ENCODE measurements at places on chromosomes 5 and 9. TPM values are rescaled to one million over a fixed set of nuclear protein-coding genes. Genes with fewer than 3 reads are reported as not detected.
A peak's percentile ranks its signal among the peaks of the same experiment; 100 is the strongest.

DNA sequence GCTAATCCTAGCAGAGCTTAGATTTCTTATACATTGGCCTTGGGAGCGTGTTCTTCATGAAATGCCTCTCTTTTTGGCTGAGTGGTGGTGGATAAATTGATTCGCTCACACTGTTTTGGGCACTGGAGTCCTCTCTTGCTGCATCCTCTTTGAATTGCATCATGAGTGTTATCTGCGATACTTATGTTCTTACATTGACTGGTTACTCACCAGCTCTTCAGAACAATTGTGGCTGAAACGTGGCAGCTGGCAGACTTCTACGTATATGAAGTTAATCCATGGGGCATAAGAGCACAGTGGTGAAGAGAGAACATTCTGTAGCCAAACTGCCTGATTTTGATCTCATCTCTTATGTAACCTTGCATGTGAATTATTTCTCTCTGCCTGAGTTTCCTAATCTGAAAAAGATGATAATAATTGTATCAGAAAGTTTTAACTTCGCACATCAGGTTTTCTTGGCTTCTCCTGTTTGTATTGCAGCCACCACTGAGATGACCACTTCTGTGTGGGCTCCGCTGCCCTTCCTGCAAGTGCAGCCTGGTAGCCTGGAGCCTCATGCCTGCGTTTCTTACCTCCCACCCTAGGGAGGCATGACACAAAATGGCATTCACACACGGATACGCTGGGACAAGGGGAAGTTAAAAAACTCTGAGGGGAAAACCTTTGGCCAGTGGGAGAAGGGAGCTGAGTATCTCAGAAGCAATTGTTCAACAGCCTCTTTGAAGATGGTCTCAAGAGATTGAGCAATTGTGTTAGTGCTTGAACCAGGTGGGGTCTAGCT is 295.2 kb downstream of the ARHGAP26 start:
- no peaks in the 10 kb centered on the region for H3K36me3 ChIP-seq
- no peaks in the 10 kb centered on the region for H3K27me3 ChIP-seq
- H3K4me1 ChIP-seq = peaks cover 54% of the 10 kb centered on the region
- H3K27ac ChIP-seq = peak overlapping the region; percentile 73
- no peak overlapping the region for H3K4me3 ChIP-seq

DNA sequence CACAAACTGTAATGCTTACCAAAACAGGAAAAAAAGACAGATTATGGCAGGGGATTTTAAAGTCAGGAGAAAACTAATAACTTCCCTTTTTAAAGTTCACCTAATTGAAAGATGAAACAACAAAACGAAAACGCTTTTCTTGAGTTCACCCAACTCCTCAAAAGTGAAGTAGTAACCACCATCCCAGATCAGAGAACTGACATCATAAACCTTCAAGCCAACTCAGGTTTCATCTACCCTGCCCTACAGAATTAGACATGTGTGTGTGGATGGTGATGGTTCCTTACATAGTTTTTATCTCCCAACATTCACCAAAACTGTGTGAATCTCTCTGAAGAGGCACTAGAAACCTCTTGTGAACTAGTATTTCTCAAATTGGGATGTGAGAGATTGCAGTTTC is 195.2 kb upstream of the PTGER4 start:
- no peak overlapping the region for H3K4me3 ChIP-seq
- H3K4me1 ChIP-seq = no peaks in the 10 kb centered on the region
- H3K36me3 ChIP-seq = no peaks in the 10 kb centered on the region
- DNase-seq = no peak

- no peaks in the 10 kb centered on the region for H3K4me1 ChIP-seq
- no peak for DNase-seq
- H3K27ac ChIP-seq = no peak overlapping the region
- no peak overlapping the region for H3K4me3 ChIP-seq
Observed at GRCh38 chr5:34447424-34447823, 208.7 kb upstream of the RAI14 start.

GRCh38 chr5:176806137-176806536 is 4.2 kb upstream of the UNC5A start:
- peaks cover 13% of the 10 kb centered on the region for H3K27me3 ChIP-seq
- H3K27ac ChIP-seq = no peak overlapping the region
- peak; percentile 19 for DNase-seq
- H3K36me3 ChIP-seq = no peaks in the 10 kb centered on the region
- no peak overlapping the region for H3K4me3 ChIP-seq

Gene LECT2
- total RNA-seq = not detected

DNA sequence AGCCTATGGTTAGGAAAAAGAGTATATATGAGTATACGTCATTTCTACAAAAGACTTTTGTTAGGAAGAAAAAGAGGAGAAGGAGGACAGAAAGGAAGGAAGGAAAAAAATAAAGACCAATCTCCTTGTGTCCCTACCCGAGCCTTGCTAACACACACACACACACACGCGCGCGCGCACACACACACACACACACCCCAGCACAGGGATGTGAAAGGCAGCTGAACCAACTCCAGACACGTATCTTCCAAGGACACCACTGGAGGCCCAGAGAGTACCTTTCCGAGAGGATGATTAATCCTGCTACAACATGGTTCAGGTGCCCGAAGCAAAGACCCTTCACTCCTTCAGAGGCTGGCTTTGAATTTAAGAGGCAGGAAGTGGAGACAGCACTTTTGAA is 56.9 kb upstream of the GALNT10 start:
- H3K4me3 ChIP-seq = no peak overlapping the region
- no peak for DNase-seq
- H3K4me1 ChIP-seq = no peaks in the 10 kb centered on the region

- H3K36me3 ChIP-seq = no peaks in the 10 kb centered on the region
- no peak overlapping the region for H3K4me3 ChIP-seq
- no peaks in the 10 kb centered on the region for H3K4me1 ChIP-seq
- no peaks in the 10 kb centered on the region for H3K27me3 ChIP-seq
Observed at GRCh38 chr9:76756941-76757673, 7.1 kb upstream of the PCA3 start.

Gene CENPK
- total RNA-seq = 4.9 TPM

DNA sequence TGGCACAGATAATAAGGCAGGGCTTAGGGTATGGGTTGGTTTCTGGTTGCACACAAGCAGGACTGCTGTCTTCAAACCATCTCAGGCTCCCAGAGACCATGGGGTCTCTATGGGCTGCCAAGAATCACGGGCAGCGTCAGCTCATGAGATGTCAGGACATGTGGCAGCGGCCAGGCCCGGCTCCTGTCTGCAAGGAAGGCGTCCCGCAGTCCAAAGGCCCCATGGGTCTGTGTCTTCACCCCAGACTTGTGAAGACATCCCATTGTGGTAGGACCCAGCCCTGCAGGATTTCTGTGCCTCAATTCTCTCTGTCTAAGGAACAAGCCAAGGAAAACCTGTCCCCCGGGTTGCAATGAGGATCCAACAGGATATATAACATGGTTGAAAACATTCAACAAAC is 32.6 kb downstream of the IPPK start:
- H3K36me3 ChIP-seq = peaks cover 16% of the 10 kb centered on the region
- no peak overlapping the region for H3K4me3 ChIP-seq
- no peak for DNase-seq
- H3K27me3 ChIP-seq = no peaks in the 10 kb centered on the region
- no peak overlapping the region for H3K27ac ChIP-seq

DNA sequence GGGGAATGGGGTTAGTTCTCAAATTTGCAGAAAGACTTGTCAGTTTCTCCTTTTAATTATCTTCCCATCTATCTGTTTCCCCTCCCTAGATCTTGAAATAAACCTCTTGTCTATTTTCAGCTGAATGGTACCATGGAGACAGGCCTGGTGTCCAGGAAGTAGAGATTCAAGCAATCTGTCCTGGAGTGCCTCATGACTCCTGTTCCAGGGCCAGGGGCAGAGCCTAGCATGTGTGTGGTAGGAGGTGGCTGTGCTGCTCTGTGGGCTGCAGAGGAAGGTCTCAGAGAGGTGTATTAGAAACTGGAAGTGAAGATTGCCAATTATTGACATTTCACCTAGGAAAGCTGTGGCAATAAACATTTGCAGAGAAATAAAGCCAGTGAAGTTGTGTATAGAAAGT is 175.8 kb upstream of the ATP10B start:
- DNase-seq = no peak
- no peaks in the 10 kb centered on the region for H3K36me3 ChIP-seq

DNA sequence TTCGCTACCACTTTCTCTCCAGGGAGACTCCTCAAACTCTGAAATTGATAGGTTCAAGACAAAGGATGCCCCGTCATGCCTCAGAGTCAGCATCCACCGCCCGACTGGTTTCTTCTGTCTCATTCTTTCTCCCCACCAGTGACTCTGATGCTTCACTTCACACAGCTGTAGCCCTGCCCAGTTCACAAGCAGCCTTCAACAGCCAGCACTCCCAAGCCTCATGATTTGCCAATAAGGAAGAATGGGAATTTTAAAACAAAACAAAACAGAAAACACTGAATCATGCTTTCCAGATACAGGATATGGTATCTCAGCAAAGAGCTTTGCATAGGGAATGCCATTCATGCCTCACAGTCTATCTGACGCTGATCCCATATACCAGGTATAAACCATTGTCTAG is 371.2 kb upstream of the RORB start:
- no peak overlapping the region for H3K4me3 ChIP-seq
- H3K27me3 ChIP-seq = no peaks in the 10 kb centered on the region
- DNase-seq = no peak
- no peaks in the 10 kb centered on the region for H3K4me1 ChIP-seq
- no peak overlapping the region for H3K27ac ChIP-seq

Gene PCDHA6
- 3.6 TPM for total RNA-seq

DNA sequence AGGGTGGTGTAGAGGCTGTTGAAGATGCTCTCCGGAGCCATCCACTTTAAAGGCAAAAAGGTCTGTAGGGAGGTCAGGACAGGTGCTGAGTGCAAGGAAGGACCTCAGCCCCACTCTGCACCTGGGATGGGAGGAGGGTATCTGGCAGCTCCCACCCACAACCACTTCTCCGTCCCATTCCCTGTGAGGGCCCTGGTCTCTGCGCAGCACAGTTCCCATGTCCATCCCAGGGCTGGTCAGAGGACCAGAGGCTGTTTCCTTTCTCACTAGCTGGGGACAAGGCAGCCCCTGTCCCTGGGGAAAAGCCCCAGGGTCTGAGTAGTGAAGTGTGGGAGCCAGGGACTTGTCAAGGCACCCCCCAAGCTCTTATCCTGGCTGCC is 33.7 kb upstream of the CSF1R start:
- H3K27me3 ChIP-seq = no peaks in the 10 kb centered on the region
- DNase-seq = no peak
- H3K4me3 ChIP-seq = no peak overlapping the region
- no peak overlapping the region for H3K27ac ChIP-seq

DNA sequence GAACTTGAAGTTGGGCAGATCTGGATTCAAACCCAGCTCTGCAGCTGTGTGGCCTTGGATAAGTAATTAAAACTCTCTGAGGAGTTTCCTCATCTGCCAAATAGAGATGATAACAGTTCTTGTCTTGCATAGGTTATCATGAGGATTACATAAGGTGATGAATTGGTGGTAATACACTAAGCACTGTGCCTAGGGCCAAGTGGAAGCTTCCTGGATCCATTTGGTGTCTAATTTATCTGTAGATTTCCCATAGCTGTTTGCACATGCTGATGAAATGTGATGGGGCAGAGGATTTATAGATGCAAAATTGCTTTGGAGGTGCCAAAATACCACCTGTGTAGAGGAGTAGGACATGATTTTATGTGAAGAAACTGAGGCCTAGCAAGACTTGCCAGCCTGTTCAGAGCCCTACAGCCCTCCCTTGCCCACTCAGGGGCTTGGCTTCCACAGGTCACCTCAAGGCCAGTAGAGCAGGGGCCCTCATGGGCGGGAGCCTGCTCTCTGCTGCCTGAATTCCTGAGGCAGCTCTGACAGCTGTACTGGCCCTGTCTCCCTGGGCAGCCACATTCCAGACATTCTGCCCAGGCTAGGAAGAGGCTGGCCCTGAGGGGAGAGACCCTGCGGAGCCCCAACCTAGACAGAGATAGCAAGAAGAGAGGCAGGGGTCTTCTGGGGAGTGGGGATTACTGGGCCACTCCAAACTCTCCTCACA is 5.9 kb upstream of the FAT2 start:
- H3K4me3 ChIP-seq = no peak overlapping the region
- DNase-seq = peak; percentile 35
- peaks cover 4% of the 10 kb centered on the region for H3K27me3 ChIP-seq
- no peaks in the 10 kb centered on the region for H3K36me3 ChIP-seq

- no peaks in the 10 kb centered on the region for H3K27me3 ChIP-seq
- H3K36me3 ChIP-seq = no peaks in the 10 kb centered on the region
- DNase-seq = no peak
- H3K27ac ChIP-seq = no peak overlapping the region
Observed at GRCh38 chr9:123527981-123528380, 172.0 kb downstream of the CRB2 start.

Gene PCDHA1
- total RNA-seq = under 0.01 TPM

Gene KCNN2
- total RNA-seq = 0.50 TPM

Gene SPATA6L
- 1.2 TPM for total RNA-seq

DNA sequence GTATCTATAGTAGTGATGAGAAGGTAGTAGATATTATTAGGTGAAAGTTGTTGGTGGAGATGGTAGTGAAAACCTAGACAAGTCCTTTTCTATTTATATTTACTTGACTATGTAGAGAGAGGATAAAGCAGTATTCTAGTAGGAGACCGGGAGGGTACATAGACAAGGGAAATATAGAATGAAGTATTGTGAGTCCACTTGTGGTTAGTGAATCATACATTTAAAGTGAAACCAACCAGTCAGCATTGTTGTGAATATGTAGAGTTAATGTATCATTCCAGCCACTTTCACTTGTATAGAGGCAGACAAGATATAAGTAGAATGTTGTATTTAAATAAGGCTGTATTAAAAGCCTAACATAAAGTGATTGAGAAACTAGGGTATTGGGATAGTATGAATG is 1711.3 kb upstream of the ACO1 start:
- H3K27me3 ChIP-seq = no peaks in the 10 kb centered on the region
- DNase-seq = peak; percentile 0
- no peak overlapping the region for H3K4me3 ChIP-seq
- H3K36me3 ChIP-seq = no peaks in the 10 kb centered on the region
- no peak overlapping the region for H3K27ac ChIP-seq
- H3K4me1 ChIP-seq = no peaks in the 10 kb centered on the region

DNA sequence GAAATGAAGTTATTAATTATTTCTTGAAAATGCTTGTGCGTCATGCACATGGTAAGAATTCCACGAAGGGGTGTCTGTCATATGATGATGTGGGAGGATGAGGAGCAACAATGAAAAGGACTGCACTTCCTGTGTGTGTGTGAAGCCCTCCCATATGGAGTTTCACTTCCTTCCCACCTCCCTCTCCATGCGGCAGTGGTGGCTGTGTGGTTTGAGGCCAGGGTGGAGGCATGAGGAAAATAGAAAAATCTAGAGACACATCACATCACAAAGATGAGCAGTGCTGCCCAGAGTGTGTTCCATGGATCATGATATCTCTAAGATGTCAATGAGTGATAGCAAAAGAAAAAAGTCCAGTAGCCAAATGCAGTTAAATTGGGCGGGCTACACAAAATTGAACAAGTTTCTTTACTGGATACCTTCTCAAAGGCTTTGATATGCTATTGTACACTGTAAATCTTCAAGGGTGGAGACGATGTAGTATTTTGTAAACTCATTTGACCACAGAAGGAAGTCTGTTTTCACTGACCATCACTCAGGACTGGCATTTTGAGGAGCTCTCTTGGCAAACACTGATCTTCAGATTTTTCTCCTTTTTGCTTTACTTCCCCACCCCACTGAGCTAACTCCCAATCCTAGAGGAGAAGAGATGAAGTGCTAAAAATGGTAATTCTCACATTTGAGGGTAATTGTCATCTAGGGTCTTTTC is 55.7 kb upstream of the EQTN start:
- no peak overlapping the region for H3K4me3 ChIP-seq
- no peak for DNase-seq

Gene ECM2
- 6.8 TPM for total RNA-seq

Gene LIX1
- not detected for total RNA-seq

Gene ROPN1L
- 0.17 TPM for total RNA-seq

- H3K27me3 ChIP-seq = no peaks in the 10 kb centered on the region
- no peak overlapping the region for H3K4me3 ChIP-seq
- no peak overlapping the region for H3K27ac ChIP-seq
- DNase-seq = no peak
- H3K36me3 ChIP-seq = no peaks in the 10 kb centered on the region
- H3K4me1 ChIP-seq = no peaks in the 10 kb centered on the region
Observed at GRCh38 chr5:127652952-127653611, 4.2 kb downstream of the CTXN3 start.
